ENCODE measurements at places on chromosomes 16 and 17.

DNA sequence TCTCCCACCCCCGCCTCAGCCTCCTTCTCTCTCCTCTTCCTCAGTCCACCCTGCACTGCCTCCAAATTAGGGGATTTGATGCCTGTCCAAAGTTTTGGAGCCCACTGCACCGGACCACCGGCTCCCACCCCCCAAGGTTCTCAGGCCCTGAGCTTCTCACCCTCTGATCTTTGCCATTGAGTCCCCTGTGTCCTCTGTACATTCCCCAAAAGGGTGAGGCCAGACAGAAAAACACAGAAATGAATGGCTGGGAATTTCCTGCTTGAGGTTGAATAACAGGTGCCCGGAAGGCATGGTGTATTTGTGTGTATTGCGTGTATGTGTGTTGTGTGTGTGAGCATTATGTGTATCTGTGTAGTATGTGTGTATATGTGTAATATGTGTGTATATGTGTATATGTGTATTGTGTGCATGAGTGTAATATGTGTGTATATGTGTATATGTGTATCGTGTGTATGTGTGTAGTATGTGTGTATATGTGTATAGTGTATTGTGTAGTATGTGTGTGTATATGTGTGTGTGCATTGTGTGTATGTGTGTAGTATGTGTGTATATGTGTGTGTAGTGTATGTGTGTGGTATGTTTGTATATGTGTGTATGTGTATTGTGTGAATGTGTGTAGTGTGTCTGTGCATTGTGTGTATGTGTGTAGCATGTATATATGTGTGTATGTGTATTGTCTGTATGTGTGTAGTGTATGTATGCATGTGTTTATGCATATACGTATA, 16.0 kb upstream of the CCL17 start:
- DNase-seq: no peak

- DNase-seq: no peak
Observed at GRCh38 chr17:34203018-34203638, 52.0 kb upstream of the CCL2 start.

DNA sequence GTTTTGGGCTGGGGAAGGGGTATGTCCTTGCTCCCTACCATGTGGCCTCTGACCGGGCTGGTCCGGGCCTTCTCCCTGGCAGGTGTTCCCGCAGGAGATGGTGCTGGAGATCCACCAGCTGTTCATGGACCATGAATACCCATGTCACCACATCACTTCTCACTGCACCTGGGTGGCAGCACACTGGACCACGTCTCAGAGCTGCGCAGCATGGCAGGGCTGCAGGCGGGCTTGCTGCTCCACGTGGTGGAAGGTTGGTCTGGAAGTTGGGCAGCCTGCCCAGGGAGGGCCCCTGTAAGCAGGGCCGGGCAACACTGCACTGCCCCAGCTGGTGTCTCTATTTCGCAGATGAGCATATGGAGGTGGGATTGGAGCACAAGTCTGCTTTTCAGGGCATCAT, 169.5 kb upstream of the ZNF267 start:
- no peak for DNase-seq

DNA sequence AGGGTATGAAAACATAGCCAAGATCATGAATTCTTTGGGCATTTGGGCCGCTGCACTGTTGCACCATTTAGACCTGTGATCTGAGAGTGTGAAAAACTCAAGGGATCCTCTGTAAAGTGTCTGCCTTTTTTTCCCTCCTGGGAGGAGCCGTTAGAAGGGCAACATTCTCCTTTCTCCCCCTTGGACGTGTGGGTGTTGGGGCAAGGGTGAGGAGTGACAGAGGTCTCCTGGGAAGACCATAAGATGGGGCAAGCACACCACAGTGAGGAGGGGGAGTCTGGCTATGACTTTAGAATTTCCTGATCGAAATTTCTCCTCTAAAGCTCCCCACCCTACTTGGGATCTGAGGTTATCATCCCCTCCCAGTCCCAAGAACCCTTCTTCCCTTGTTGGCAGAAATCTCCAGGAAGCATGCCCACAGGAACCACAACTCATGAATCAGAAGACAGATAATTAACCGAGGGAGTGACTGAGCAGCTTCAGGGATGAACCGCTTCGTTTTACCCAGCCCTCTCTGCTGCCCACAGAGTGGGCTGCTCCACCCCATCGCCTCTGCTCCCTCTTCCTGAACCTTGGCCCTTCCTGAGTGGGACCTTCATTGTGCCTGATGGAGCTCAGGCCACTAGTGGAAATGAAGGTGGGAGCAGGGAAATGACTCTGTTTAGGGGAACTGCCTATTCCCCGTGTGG, 4.2 kb downstream of the ITGB3 start:
- no peak for DNase-seq

- no peak for DNase-seq
Observed at GRCh38 chr17:56707312-56708219, 114.1 kb downstream of the NOG start.

DNA sequence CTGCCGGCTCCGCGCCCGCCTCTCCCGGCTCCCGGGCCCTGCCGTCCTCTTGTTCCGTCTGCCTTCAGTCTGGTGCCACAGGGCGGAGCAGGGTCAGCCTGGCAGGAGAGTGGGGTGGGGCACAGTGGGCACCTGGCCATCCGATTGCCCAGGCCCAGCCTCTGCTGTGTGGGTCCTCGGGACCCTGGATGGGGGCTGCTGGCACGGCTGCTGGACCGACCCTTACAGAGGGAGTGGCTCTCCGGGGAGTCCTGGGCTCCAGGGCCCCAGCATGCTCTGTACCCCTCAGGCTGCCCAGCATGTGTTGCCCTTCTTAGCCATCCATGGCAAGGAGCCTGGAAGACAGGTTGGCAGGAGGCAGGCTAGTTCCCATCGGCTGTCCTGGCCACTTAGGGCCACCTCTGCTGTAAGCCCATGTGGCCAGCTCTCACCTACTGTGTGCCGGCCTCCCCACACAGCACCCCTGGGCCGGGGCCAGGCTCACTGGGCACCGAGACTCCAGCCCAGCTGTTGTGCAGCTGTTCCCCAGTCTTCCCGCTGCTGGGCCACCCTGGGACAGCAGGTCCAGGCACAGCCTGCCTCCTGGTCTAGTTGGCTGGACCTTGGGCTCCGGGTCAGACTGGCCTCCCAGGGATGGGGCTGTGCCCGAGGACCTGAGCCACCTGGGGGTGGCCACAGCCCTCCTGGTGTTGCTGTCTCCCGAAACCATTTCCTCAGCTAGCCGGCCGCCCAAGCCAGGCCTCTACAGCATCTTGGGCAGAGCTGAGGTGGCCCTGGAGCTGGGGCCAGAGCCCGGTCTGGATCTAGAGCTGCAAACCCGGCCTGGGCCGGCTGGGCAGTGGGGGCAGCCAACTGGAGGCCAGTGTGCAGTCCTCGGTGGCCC, 24.9 kb downstream of the BAHCC1 start:
- DNase-seq: no peak

GRCh38 chr17:57296231-57296630, 39.9 kb downstream of the MSI2 start:
- no peak for DNase-seq

DNA sequence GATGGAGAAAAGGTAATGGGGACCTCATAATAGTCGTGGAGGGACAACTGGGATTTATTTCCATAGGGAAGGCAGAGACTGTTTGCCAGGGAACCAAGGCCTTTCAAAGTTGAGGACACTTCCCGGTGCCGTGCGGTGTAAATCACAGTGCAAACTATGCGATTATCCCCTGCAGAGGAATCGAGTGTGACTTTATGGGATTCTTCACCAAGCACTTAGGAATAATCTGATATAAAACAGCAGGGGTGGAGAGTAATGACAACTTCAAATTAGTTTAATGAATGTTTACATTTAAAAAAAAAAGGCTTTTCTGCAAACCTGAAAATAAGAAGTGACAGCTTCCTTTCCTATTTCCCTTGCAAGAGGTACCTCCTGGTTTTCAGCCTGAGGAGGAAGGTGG, 538.2 kb downstream of the MAF start:
- DNase-seq: no peak

- no peak for DNase-seq
Observed at GRCh38 chr17:59002126-59002525, 104.6 kb downstream of the TRIM37 start.

GRCh38 chr17:45136846-45137560, 1.5 kb downstream of the ACBD4 start:
- DNase-seq: no peak

- DNase-seq: no peak
Observed at GRCh38 chr17:80294210-80294609, 33.6 kb downstream of the RNF213 start.

GRCh38 chr17:58679263-58680037, 12.4 kb downstream of the TEX14 start:
- DNase-seq: no peak

- DNase-seq: peak; percentile 72
Observed at GRCh38 chr16:67000384-67001351, 12.3 kb downstream of the CES4A start.

GRCh38 chr16:55039511-55039910, 108.8 kb downstream of the IRX5 start:
- DNase-seq: no peak

- no peak for DNase-seq
Observed at GRCh38 chr16:86191663-86192062, 292.7 kb downstream of the IRF8 start.

GRCh38 chr16:27973678-27974077, 89.8 kb downstream of the GSG1L start:
- no peak for DNase-seq

DNA sequence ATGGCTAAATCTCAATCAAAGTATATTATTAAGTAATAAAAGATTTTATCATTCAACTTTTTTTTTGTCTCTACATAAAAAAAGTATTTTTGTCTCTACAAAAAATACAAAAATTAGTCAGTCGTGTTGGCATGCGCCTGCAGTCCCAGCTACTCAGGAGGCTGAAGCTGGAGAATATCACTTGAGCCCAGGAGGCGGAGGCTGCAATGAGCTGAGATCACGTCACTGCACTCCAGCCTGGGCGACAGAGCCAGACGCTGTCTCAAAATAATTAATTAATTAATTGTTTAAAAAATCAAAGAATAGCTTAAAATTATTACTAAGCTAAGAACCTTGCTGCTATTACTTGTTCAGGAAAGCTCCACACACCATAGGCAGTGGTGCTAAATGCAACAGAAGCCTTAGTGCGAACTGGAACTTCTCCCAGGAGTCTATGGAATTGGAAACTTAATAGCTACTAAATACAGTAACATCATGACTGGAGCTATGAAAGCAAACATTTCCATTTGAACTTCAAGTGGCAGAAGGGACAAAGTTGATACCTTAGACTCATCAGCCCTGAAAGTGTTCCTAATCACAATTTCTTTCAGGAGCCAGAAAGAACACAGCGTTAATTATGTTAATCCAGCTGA, 22.6 kb downstream of the ADCY9 start:
- no peak for DNase-seq

- no peak for DNase-seq
Observed at GRCh38 chr16:75801307-75801706, 75.0 kb upstream of the CPHXL start.

- no peak for DNase-seq
Observed at GRCh38 chr17:70208080-70208794, 38.9 kb downstream of the KCNJ2 start.

GRCh38 chr17:61431594-61432311, 20.5 kb upstream of the TBX4 start:
- DNase-seq: no peak

DNA sequence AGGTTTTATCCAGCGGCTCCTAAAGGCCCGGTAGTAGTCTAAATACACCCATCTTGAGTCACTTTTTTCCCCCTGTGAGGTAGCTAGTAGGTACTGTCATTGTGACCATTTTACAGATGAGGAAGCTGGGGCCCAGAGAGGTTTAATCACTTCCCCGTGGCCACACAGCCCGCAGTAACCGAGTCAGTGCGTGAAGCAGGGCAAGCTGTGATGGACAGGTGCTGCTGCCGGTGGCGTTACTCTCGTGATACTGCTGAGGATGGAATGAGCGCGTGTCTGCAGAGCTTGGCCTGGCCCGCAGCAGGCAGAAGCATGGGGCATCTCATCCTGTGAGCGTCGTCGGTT, 226.3 kb upstream of the CIBAR2 start:
- no peak for DNase-seq

DNA sequence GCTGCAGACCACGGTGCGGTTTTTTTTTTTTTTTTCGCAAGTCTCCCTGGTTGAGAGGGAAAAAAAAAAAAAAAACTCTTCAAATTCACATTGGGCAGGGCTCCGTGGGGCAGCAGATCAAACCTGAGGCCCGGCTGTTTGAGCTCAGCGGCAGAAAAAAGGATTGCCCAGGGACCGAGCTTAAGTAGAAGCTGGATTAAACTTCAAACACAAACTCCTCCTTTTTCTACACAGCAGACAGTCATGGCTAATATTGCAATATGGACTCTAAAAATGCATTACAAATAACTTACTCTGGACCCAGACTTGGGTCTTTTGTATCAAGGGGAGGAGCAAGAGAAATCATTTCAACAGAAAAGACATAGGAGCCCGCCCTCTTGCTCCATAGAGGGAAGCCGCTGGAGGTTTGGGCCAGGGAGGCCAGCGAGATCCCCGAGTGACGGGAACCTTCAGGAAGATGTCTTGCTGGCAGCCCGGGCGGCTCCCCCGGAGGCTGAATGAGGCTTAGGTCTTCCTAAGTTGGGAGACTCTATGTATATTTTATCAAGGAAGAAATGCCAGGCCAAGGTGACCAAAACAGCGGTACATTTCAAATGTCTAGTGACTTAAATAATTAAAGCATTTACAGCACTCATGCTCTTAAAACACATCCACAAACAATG, 167.7 kb downstream of the ZNF423 start:
- DNase-seq: no peak

- DNase-seq: no peak
Observed at GRCh38 chr17:63495491-63495890, 18.6 kb downstream of the ACE start.

DNA sequence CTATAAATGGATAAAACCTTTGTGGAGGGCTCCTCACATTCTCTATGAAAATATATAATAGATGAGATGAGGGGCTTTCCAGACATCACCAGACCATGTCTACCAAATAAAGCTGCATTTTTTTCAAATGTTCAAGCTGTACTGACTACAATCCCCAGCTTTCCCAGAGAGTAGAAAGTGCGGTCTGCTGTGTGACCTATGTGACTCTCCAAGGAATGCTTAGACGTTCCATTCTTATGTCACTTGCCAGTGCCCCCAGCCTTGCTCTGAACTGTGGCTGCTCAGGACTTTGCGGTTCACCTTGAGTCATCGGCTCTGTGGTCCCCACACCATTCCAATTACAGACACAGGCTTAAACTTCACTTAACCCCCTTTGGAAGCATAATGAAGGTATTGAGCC, 47.8 kb upstream of the SCNN1B start:
- no peak for DNase-seq

- no peak for DNase-seq
Observed at GRCh38 chr16:11605564-11605886, 18.8 kb upstream of the LITAF start.

- DNase-seq: no peak
Observed at GRCh38 chr17:66494023-66494803, 191.8 kb downstream of the PRKCA start.

GRCh38 chr16:50210266-50211038, 55.9 kb upstream of the ADCY7 start:
- DNase-seq: peak; percentile 88

GRCh38 chr16:4910828-4911227, 26.1 kb downstream of the PPL start:
- DNase-seq: no peak

GRCh38 chr17:76547183-76547641, 7.4 kb downstream of the PRCD start:
- DNase-seq: peak; percentile 66
